Activated CD4-positive, alpha-beta T cell treated with anti-CD3 and anti-CD28 coated beads for 36 hours (primary cell): ENCODE measurements at places on chromosomes 2 and 18.
A peak's percentile ranks its signal among the peaks of the same experiment; 100 is the strongest.

DNA sequence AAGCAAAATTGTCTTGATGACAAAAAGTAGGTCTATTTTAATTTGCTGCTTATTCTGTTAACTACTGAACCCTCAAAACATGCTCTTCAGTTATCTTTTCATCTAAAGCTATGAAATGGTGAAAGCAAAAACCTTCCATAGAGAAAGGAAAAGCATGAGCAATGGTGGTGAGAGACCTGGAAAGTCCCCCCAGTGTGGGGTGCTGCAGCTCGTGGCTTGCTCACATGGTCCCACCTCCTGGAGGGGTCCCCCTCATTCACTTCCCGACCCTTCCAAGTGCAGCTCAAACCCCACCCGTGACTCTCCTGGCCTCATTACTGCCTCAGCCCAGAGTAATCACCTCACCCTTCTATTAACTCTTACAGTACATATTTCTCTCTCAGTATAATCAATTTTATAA is 301.8 kb upstream of the HNRNPA3 start:
- DNase-seq, result no peak

GRCh38 chr2:166406374-166406773 is 30.6 kb upstream of the SCN9A start:
- no peak for DNase-seq

GRCh38 chr18:41737218-41737617 is 217.8 kb upstream of the PIK3C3 start:
- no peak for DNase-seq

DNA sequence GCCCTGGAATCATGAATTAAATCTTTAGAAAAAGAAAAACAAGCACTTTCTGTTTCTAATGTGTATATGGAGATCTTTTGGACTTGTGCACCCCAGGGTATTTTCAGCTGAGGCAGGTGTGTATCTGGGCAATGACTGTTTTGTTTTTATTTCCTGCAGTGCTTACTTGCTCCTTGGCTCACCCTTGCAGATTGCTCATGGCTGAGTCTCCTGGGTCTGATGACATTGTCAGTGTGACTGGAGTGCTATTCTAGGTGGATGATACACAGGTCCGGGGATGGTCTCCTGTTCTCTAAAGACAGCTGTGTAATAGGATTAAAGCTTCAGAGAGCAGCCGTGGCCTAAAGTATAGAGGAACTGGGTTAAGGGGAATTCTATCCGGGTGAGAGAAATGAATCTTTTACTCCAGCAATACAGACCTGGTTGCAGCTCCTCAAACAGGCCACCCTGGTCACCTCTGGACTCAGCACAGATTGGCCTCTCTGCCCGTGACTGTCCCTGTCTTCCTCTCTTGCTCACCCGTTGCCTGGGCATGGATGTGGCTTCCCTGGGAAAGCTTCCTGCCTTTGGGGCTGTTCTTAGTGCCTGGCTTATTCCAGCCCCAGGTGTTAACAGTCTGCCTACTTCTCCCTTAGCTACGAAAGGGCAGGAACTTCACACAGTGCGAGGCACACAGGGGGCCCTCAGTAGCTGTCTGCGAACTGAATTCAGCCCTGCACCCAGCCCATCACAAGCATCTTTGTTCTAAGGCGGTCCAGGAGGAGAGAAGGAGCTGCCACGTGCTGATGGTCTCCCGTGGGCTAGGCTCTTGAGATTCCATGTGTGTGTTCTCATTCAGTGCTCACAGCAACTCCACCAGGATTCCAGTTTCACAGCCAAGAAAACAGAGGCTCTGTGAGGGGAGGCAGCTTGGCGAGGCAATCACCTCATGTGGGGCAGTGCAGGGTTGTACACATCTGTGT is 84.3 kb downstream of the ACOXL start:
- DNase-seq, result no peak

GRCh38 chr2:101341901-101342624 is 33.6 kb upstream of the RNF149 start:
- peak; percentile 85 for DNase-seq

GRCh38 chr2:54830546-54830945 is 107.1 kb downstream of the EML6 start:
- no peak for DNase-seq

DNA sequence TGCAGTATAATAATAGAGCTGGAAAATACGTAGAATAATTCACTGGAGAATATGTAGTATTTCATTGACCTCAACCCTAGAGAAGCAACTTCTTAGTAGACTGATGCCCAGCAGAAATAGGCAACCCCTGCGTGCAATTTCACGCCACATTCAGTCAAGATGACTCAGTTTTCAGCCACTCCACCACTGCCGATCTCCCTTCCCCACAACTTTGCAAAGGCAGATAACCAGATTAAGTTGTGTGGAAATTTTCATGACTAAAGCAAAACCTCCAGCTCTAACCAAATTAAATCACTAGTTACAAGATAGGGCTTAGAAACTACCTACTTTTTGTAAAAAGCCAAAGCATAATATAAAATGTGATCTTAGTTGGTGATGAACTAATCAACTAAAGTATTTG is 63.3 kb upstream of the STK17B start:
- peak; percentile 83 for DNase-seq

DNA sequence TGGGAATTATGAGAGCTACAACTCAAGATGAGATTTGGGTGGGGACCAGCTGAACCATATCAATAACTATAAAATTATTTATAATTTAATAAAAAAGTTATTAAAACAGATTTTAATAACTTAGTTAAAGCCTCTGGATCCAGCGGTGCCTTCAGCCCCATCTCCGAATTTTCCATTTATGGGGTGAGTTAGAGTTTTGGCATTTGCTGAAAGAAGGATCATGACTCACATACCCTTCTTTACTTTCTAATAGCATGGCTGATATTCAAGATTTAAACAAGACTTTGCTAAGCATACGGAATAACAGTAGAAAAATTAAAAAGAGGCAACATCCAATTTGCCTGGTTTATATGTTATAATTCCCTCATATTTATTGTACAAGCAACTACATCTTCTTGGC is 94.5 kb downstream of the RDH14 start:
- no peak for DNase-seq

DNA sequence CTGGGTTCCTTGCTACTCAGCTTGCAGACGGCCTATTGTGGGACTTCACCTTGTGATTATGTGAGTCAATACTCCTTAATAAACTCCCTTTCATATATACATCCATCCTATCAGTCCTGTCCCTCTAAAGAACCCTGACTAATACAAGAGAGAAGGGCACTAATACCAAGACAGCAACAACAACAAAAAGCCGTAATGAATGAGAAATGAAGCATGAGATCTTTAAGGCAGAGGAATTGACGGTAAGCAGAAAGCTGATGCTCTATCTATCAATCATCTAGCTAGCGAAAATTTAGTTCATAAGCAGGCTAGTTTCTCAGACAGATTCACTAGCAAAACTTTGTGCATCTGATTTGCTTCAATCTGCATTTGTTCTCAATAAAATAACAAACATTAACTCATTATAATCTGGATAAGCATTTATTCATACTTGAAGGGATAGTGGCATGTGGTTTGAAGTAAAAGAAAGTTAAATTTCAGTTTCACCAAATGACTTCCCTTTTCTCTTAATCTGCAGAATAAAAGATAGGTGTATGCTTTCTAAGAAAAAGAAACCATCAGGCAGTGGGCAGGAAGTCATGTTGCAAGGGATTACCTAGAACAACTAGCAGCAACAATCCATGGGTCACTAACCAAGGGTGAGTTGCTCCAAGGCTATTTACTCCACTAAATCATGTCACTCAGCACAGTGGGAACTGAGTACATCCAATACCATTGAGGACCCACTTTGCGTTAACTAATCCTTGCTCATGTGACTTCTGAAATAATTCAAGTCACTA is 376.5 kb downstream of the TMEM182 start:
- no peak for DNase-seq
